NCI-H1436 treated with DMSO at 0.1 percent for 48 hours (cell line): ENCODE measurements at places on chromosomes 13 and 19.

- DNase-seq = no peak
These were observed 38.0 kb downstream of the KCTD4 start for GRCh38 chr13:45162821-45163220.

GRCh38 chr19:14577885-14578427, 4.9 kb upstream of the CLEC17A start:
- no peak for DNase-seq

DNA sequence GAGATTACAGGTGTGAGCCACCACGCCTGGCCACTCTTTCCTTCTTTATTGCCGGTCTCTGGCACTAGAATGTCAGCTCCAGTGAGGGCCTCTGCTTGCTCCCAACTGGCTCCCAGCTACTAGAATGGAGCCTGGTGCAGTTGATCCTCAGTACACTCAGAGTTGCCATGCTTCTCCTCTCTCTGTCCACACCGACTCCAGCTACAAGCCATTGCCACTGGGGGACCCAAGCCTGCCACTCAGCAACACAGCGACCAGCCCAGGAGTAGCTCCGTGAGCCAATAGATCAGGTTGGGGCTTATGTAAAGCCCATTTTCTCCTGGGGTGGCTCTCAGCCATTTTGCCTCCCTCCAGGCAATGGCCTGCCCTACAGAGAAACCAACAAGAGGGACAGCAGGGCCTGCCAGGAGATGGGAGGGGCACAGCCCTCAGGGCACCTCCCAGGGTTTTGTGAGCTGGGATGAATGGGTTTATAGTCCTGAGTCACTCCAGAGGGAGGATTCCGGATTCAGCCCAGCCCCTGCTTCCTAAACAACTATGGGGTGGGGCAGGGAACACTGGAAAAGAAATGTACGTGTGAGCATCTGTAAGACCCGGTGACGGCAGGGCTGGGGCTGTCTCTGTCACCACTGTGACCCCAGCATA, 36.5 kb downstream of the OPA3 start:
- DNase-seq = no peak

- DNase-seq = no peak
These were observed 25.9 kb downstream of the MPND start for GRCh38 chr19:4369109-4369887.

DNA sequence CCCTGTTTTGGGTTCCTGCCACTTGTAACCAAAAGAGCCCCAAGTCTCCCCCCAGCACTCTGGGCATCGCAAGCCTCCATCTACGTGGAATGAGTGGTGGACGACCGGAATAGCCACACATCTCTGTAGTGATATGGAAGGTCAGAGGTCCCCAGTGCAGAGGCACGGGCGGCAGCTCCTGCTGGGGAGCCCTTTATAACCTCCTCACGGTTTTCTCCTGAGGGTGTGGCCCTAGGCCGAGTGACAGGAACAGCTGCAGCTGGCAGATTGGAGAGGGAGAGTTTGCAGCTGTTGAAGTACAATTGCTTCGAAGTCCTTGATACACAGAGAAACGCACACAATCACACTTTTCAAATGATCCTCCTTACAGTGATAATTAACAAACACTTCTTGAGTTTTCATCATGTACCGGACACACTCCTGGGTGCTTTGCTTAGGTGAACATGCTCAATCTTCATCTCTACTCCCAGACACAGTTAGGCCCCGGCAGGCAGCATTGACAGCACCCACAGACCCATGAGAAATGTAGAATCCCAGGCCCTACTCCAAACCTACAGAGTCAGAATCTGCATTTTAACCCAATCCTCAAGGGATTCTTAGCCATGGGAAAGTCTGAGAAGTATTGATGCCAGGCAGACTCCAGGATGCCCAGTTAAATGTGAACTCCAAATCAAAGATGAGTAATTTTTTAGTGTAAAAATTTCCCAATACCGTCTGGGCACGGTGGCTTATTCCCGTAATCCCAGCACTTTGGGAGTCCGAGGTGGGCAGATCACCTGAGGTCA, 4.9 kb upstream of the ZNF787 start:
- no peak for DNase-seq

DNA sequence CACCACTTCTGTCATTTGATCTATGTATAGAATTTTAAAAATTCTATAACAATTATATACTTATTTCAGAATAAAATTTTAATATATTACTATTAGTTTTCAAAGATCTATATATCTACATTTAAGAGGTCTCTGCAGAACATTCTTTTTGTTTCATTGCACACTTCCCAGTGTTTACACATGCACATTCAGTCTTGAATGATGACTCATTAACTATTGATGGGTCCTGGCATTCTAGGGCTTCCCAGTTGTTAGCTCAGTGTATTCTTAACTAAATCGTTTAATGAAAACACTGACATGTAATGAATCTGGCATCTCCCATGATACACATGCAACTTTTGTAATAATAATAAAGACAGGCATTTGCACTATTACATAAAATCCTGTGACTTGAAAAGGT, 324.6 kb downstream of the KLF12 start:
- DNase-seq = no peak

DNA sequence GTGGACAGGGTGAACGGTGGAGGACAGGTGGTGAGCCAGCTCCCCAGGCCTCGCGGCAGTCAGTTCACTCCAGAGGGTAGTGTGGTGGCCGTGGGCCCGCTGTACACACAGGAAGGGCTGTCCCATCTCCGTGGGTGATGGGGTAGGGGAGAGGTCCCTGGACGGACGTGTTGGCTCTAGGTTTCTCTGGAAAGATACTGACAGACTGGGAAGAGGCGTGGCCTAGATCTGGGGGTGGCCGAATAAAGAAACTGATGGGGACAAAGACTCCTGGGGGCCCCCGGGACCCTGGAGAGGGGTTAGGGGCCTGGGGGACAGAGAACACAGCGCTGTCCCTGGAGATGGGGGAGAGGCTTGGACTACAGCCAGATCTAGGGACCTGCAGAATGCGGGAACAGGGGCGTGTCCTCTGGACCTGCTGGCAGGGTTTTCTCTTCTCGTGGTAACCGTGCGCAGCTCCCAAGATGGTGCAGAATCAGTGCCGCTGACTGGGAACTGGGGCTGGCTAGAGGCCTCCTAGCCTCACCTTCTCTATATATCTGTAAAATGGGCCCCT, 4.0 kb upstream of the PRAM1 start:
- DNase-seq = no peak

- DNase-seq = no peak
These were observed 8.1 kb downstream of the MRPL4 start for GRCh38 chr19:10260141-10260584.

- DNase-seq = no peak
These were observed 550 bp downstream of the ZNF383 start for GRCh38 chr19:37218592-37218935.

- no peak for DNase-seq
These were observed 55.4 kb upstream of the UBL3 start for GRCh38 chr13:29905845-29906244.

GRCh38 chr13:67106502-67107057, 123.6 kb downstream of the PCDH9 start:
- DNase-seq = no peak

- no peak for DNase-seq
These were observed at the start of gene ZNF285 for GRCh38 chr19:44401139-44402115. ZNF285 (minus strand) TSS chr19:44401608; CDS start chr19:44397213, 4,395 bp downstream.

DNA sequence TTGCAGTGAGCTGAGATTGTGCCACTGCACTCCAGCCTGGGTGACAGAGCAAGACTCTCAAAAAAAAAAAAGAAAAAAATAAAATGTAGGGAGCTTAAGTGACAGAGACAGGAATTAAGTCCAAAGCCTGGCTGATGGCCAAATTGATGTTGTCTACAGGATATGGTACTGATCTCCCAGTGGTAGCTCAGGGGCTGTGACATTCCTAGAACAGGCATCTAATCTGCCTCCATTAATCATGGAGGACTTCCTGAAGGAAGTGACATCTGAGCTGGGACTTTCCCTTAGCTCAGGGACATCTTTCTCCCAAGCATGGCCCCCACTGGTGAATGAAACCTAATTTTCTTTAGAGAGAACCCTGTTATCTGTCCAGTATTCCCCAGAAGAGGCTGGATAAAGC, 11.4 kb upstream of the EDDM13 start:
- no peak for DNase-seq
